Stimulated activated CD8-positive, alpha-beta memory T cell treated with anti-CD3 and anti-CD28 coated beads, Interleukin-15, amount 100 ng/mL, for 4 hours (primary cell): ENCODE measurements at places on chromosomes 2 and 18.
A peak's percentile ranks its signal among the peaks of the same experiment; 100 is the strongest.

- peak; percentile 49 for DNase-seq
Measured at GRCh38 chr2:36800381-36800780, 103.9 kb downstream of the VIT start.

GRCh38 chr2:8152392-8153257, 529.2 kb upstream of the ID2 start:
- DNase-seq = no peak

DNA sequence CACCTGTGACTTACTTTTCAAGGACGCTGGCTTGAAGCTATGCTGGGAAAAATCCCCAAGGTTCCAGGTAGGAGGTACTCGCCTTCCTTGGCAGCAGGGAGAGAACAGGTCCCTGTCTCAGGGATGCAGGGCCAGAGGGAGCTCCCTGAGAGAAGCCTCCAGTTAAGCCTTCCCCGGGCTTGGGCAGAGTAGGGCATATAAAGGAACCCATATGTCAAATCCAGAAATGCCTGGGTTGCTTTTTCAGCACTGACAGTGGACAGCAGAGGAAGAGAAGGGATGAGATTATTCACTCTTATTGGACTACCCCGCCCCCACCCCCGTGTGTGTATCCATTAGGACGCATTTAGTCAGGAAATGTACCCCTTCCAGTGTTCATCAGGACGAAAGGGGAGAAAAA, 89.3 kb upstream of the TEX51 start:
- DNase-seq = no peak

- peak; percentile 57 for DNase-seq
Measured at GRCh38 chr2:73984203-73984921, at the start of gene TET3. TSS of gene TET3 (plus strand) at chr2:73984910. CDS start at chr2:73986404, 1,494 bp downstream.

DNA sequence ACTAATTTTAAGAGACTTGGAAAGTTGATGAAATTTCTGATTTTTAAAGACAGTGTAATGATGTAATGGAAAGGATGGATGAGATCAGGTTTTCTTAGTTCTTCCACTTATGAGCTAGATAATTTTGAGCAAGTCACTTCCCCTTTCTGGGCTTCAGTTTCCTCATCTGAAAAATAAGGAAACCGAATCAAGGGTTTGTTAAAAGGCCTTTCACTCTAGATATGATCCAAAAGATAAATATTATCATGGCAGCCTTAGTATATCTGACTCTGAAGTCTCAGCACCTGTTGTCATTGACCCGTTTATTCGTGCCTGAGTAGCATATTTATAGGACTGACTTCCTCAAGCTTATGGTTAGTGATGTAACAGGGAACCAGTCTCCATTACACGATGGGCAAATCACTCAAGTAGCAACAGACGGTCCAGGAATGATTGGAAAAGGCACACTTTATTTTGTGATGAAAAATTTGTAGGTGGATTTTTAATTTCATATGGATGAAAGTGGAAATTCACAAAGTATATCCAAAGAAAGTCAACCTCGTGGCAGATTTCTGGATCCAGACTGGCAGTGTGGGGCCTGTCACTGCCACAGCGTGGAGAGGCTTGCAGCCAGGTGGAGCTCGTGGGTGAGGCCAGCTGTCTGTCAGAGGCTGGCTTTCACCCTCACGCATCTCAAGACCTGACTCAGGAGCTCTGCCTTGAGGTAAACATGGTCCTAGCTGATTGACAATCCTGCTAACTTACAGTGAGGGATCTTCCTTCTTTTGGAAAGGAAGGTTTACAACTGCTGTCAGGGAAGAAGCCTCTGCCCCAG, 137.9 kb upstream of the CXCR4 start:
- no peak for DNase-seq

DNA sequence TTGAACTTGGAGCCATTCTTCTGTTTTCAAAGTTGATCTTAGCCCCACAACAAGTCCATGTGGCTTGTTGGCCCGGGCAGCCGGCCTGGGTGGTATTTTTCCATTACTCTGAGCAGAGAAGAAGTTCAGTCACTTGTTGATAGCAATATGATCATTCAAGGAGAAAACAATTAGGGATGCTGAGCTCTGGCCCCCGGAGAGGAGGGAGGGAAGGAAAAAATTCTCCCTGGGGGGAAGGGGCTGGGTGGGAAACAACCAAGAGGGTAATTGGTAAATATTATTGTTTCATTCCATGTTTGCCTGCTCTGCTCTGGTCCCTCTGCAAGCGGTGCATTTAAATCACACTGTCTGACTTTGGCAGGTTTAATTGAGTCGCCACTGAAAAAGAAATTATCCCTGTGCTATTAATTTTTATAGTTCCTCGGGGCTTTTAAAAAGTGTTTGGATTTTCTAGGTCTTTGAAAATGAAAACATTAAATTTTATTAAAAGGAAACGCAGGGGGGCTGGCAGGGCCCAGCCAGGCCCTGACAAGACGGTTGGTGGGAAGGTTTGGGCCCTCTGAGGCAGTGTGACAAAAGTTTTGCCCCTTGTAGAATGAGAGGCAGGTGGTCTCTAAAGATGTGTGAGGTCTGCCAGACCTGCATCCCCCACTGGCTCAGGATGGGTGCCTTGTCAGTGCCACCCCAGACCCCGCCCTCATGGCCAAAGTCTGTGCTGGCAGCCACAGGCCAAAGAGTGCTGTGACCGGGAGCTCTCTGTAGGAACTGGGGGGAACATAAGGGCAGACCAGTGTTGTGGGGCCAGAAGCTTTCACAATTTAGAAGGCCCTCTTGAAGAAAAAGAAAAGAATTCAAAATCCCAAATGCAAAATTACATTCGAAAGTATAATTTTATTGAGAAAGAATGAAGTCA, 52.5 kb upstream of the SLC14A2 start:
- no peak for DNase-seq

- DNase-seq = no peak
Measured at GRCh38 chr2:200317975-200318374, 11.5 kb downstream of the SPATS2L start.

GRCh38 chr2:240153418-240153817, 13.0 kb upstream of the OTOS start:
- DNase-seq = no peak

DNA sequence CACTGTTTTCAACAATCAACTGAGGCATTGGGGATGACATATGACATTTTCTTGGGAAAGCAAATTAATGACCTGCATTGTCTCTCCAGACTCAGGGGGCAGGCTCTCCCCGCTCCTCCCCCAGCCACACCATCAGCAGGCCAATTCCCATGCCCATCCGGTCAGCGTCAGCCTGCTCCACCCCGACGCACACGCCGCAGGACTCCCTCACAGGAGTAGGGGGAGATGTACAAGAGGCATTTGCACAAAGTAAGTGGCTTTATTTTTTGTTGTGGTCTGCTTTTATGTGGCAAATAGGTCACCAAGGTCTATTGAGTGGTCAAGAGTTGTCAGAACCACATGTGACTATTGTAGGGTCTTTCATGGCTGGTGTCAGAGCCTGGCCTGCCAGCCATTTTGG, 165.1 kb downstream of the DTNA start:
- no peak for DNase-seq

- no peak for DNase-seq
Measured at GRCh38 chr2:119062652-119063051, 95.9 kb downstream of the C1QL2 start.

DNA sequence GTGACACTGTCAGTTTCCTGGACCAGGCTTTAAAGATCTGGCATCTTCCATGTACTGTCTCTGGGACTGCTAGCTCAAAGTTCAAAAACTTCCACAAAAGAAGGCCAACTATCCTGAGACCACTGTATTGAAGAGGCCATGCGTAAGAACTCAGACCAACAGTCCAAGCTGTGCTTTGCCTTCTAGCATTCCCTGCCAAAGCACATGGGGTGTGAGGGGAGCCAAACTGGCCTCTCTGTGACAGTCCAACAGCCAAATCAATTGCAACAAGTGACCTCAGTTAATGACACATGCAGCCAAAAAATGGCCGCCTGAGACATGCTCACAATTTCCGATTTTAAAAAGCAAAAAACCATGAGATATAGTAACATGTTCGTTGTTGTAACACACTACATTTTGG, 160.3 kb upstream of the CDH19 start:
- DNase-seq = no peak

DNA sequence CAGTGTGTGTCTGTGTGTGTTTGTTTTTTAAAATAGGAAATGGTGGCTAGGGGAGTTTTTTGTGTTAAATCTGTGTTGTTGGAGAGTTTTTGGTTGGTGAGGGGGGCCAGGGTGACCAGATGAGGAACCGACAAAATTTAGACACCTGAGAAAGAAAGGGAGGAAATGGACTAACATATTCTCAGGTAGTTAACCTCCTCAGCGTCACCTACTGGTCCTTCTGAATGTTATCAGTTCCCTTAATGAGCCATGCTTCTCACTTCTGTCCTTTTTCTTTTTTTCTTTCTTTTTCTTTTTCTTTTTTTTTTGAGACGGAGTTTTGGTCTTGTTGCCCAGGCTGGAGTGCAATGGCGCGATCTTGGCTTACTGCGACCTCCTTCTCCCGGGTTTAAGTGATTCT, 107.0 kb downstream of the FMNL2 start:
- DNase-seq = no peak

GRCh38 chr2:124241-124880, 78.1 kb upstream of the FAM110C start:
- DNase-seq = no peak

DNA sequence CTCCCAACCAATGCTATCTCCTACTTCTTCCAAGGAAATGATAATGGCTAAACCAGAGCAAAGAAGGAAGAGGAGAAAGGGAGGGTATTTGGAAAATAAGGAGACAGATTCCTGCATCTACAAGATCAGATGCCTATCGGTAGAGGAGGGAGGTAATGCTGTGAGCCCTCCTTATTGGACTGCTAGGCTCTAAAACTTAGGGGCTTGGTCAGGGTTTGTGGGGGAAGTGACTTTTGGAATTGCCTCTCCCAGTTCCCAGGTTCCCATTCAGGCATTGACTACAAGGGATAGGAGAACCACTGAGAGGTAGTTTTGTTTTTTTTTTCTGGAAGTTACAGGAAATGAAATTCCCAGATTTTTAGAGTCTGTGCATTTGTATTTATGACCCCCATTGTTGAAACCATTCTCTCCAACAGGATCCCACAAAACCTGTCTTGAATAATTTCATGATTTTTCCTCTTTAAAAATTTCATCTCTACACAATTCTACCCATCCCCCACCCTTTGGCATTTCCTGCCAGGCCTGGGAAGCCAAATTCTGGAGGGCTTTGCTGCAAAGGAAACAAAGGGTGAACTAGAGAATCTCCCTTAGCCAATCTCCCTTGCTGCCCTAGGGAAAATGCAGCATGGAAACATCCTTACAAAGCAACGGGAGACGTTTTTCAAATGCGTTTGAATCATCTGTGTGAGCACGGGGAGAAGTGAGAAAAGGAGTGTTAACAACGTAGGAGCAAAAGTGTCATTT, 282.1 kb upstream of the EPAS1 start:
- DNase-seq = no peak

DNA sequence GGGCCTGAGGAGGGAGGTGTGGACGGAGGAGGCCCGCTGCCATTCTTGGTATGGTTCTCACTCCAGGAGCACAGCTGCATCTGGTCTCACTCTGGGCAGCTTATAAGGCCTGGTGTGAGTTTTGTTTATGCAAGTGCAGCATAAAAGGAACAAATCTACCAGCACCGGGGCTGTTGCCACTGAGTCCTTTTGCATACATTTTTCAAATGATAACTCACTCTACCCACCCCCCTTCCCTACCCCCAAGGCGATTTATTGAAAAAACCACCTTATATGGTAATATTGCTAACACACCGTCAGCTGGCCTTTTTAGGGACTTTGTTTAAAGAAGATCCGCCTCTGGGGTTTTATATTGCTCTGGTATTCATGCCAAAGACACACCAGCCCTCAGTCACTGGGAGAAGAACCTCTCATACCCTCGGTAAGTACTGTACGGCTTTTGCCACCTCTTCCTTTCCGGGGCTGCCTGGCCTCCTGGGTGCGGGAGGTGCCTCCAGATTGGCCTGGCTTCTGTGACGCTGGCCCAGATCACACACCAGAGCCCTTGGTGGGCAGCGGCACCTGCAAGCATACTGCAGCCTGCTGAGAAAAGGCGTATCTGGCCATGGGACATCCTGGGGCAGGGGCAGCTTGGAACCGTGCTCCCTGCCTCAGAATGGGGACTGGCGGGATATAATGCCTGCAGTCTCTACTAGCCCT, at the start of gene ACTG2:
TSS of gene ACTG2 (plus strand) at position 378 of the 699 bp plus-strand sequence. CDS start 8,304 bp downstream, outside the sequence.
- DNase-seq = no peak

DNA sequence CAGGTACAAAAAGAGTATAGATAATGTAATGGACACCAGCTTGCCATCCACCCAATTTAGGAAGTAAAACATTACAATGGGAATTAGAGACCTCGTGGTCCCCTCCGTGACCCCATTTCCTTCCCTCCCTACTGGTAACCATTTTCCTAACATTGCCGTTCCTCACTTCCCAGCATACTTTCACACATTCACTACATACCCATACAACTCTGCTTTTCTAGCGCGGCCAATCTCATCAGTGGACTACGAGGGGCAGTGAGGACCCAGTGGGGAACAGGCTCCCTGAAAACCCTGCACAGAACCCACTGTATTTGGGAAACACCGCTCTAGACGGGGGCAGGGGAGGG, 1.1 kb downstream of the ENOSF1 start:
- DNase-seq = no peak

DNA sequence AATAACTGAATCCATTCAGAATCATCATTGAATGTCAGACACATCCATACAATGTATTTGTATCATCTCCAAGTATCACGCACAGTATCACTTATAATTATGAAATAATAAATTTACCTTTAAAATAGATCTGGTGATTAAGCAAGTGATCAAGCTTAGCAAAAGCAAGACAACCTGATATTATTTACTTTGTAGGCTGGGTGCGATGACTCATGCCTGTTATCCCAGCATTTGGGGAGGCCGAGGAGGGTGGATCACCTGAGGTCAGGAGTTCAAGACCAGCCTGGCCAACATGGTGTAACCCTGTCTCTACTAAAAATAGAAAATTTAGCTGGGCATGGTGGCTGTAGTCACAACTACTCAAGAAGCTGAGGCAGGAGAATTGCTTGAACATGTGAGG, 421.0 kb upstream of the NETO1 start:
- no peak for DNase-seq

GRCh38 chr2:117862459-117862858, 48.0 kb downstream of the DDX18 start:
- no peak for DNase-seq

GRCh38 chr2:38966678-38967077, 77.0 kb downstream of the ARHGEF33 start:
- no peak for DNase-seq

GRCh38 chr2:116094196-116094595, 1651.8 kb downstream of the DPP10 start:
- no peak for DNase-seq
